ENCODE measurements at places on chromosomes 6 and 20.
A peak's percentile ranks its signal among the peaks of the same experiment; 100 is the strongest.

DNA sequence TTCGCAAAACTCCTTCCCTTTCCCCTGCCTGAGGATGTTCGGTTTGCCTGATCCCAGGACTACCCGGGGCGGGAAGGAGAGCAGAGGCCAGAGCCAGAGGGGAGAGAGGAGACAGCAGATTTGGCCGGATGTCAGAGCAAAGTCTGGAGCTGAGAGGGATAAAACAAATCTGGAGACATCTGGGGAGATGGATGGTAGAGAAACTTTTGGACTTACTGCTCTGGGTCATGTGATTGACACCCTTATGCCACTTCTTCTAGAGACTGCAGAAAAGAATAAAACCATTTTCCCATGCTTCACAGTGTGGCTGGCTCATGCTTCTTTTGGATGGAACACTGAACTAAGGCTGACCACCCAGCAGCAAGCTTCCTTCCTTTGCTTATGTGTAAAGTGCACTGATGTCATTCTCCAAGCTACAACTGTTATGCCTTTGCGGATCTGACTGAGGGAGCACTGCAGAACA lies 174.7 kb downstream of the FOXC1 start:
- no peak for DNase-seq

DNA sequence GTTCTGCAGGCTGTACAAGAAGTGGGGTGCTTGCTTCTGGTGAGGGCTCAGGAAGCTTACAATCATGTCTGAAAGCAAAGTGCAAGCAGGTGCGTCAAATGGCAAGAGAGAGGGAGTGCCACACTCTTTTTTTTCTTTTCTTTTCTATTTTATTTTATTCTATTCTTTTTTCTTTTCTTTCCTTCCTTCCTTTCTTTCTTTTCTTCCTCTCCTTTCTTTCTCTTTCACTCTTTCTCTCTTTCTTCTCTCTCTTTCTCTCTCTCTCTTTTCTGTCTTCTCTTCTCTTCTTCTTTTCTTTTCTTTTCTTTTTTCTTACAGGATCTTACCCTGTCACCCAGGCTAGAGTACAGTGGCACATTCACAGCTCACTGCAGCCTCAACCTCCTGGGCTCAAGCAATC lies 19.5 kb downstream of the ACOT13 start:
- DNase-seq = no peak

GRCh38 chr6:2999618-3000557 lies at the start of gene NQO2:
Gene NQO2 (plus strand): TSS chr6:2999894. CDS start chr6:3006553, 6,659 bp downstream.
- DNase-seq = peak; percentile 61

DNA sequence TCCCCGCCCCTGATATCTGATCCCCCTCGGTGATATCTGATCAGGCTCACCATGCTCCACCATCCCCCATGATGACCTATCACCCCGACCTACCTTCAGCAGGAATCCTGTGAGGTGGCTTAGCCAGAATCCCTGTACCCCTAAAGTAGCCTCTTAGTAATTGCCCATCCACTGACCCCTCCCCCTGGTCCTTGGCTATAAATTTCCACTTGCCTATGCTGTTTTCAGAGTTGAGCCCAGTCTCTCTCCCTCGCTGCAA lies 177.5 kb upstream of the GGTLC1 start:
- DNase-seq = no peak

DNA sequence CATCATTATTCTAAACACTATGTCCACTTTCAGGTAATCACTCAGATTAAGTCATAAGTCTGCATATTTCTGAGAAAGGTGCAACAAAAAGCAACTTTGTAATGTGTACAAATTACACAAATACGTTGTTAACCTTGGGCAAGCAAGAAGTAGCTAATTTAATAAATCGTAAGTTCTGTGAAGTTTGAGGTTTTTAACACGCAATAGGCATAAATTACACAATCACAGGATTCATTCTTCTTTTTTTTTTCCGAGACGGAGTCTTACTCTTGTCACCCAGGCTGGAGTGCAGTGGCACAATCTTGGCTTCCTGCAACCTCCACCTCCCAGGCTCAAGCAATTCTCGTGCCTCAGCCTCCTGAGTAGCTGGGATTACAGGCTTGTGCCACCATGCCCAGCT lies 57.2 kb upstream of the F13A1 start:
- DNase-seq = no peak

GRCh38 chr20:51204051-51204715 lies 181.3 kb upstream of the KCNG1 start:
- no peak for DNase-seq

GRCh38 chr6:16836144-16836981 lies 75.1 kb upstream of the ATXN1 start:
- DNase-seq = no peak

GRCh38 chr6:144485531-144485930 lies 200.4 kb downstream of the UTRN start:
- DNase-seq = no peak

GRCh38 chr6:106752641-106753040 lies 123.3 kb downstream of the QRSL1 start:
- no peak for DNase-seq

DNA sequence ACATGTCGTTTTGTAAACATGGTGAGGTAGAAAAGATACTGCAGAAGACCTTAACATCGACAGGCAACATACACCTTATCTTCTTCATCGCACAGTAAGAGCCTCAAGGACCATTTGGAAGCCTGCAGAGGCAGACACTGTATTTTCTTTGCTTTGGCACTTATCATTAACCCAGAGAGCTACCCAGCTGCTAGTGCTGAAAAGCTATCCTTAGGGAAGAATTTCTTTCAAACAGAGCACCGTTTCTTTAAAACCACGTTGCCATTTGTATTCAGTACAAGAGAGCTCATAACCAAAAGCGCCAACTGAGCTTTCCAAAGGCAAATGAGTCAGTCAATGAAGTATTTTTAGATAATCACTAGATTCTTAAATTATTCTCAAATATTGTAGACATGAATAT lies 306.6 kb downstream of the EPM2A start:
- no peak for DNase-seq

GRCh38 chr6:38020593-38020992 lies 201.1 kb downstream of the ZFAND3 start:
- DNase-seq = no peak

DNA sequence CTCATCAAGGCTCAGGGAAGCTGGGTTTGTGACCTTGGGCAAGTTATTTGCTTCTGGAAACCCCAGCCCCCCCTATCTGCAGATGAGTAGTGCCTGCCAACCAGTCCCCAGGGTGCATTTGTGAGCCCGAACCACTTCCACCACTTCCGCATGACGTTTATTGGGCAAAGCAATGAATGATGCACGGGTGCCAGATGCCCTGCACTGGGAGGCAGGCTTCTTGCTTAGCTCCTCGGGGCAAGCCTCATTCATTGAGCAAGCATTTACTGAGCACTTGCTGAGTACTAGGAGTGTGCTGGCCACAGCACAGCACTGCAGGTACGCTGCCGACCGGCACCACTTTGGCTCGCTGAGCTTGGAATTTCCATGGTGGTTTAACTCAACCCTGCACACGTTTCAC lies 60.2 kb downstream of the GNAS-AS1 start:
- DNase-seq = no peak

GRCh38 chr6:89924231-89924630 lies 30.0 kb downstream of the GJA10 start:
- no peak for DNase-seq

- no peak for DNase-seq
Observed at GRCh38 chr6:83962582-83962981, 71.0 kb upstream of the MRAP2 start.

DNA sequence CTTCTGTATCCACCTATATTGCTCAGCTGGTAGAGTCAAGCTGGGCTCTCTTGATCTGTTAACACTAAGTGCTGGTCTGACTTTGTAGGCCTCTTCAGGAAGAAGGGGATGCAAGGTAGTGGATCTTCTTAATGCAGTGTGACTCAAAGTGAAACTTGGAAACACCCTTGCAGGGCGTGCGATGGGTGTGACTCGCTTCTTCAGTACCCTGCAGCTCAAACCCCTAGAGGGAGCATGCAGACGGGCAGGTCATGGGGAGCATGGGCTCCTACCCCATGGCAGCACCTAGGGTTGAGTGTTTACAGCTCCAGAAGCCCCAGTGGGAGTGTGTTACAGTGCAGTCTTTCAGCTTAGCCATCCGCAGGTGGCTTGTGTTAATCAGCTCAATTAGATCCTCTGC lies 757 bp upstream of the SAMD3 start:
- DNase-seq = no peak

DNA sequence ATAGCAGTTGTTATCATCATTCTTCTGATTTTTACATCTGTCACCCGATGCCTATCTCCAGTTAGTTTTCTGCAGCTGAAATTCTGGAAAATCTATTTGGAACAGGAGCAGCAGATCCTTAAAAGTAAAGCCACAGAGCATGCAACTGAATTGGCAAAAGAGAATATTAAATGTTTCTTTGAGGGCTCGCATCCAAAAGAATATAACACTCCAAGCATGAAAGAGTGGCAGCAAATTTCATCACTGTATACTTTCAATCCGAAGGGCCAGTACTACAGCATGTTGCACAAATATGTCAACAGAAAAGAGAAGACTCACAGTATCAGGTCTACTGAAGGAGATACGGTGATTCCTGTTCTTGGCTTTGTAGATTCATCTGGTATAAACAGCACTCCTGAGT lies 2.1 kb downstream of the CALHM6 start:
- DNase-seq = no peak

DNA sequence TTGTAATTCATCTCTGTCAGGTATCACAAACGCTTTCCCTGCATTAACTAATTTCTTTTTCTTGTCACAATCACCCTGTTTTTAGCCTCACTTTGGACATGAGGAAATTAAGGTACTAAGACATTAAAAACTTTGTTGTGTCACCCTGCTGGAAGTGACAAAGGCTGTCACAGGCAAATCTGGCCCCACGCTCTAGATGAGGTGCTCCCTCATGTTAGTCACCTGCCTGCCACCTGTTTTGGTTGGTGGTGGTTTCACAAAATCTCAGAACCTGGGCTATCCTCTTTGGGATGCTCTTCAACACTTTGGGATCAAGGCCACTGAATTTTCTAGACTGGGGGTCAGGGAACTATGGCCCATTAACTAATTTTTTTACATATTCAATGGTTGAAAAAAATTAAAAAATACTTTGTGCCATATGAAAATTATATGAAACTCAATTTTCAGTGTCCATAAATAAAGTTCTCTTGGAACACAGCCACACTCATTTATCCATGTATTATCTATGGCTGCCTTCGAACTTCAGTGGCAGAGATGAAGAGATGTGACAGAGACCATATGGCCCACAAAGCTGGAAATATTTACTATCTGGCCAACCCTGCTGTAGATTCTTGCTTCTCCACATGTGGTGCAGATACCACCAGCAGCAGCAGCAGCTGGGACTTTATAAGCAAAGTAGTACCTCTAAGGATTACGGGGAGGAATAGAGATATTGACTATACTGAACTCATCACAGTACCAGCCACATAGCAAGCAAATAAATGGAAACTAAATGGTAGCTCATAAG lies 16.1 kb upstream of the TNFAIP3 start:
- no peak for DNase-seq

GRCh38 chr6:40308533-40309306 lies 278.4 kb downstream of the LRFN2 start:
- DNase-seq = peak; percentile 53

- DNase-seq = no peak
Observed at GRCh38 chr6:87860902-87861301, 158.9 kb upstream of the AKIRIN2 start.

GRCh38 chr6:142132625-142133024 lies at the start of gene GJE1:
Gene GJE1 (plus strand): TSS chr6:142132925. CDS start chr6:142133159, 234 bp downstream.
- no peak for DNase-seq

Data from NCI-H1694 treated with DMSO at 0.1 percent for 48 hours (cell line).